NCI-H82 (cell line): ENCODE measurements at places on chromosomes 16 and 17.
A peak's percentile ranks its signal among the peaks of the same experiment; 100 is the strongest.

- no peak for DNase-seq
Measured at GRCh38 chr16:19841184-19841583, 43.5 kb downstream of the GPRC5B start.

GRCh38 chr16:61820820-61821219 lies 215.4 kb downstream of the CDH8 start:
- no peak for DNase-seq

GRCh38 chr17:38896346-38896954 lies 26.6 kb downstream of the LASP1 start:
- DNase-seq: peak; percentile 58

- peak; percentile 67 for DNase-seq
Measured at GRCh38 chr17:386141-386876, 33.7 kb upstream of the RPH3AL start.

DNA sequence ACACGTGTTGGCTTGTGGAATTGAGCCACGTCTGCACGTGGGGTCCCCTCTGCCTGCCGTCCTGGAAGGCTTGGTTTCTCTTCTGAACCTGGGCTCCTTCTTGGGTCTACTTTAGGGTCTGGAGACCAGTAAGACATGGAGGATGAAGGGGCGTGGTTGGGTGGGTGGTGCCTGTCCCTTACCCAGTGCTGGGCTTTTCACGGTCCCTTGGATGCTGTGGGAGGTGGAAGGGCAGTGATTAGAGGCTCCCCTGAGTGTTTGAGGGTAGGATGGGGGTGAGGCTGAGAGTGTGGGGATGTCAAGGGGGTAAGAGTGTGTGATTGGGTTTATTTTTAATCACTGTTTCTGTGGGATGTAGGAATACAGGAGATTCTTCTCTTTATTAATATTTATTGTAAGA lies 38.3 kb downstream of the MGAT5B start:
- DNase-seq: no peak

DNA sequence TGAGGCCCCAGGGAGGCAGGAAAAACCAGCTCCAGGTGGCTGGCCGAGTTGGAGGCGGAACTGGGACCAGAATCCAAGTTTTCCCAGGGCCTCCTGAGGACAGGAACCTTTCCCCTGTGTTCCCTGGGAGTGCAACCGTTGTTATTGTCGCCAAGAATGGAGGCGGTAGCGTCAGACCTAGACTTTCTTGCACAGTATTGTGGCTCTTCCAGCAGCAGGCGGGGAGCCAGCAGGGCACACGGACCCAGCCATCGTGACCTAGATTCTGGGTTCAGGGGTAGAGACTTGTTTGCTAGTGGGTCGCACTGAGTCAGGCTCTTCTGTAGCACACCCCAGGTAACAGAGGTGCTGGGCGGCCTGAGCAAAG lies 667 bp upstream of the KIF19 start:
- no peak for DNase-seq

DNA sequence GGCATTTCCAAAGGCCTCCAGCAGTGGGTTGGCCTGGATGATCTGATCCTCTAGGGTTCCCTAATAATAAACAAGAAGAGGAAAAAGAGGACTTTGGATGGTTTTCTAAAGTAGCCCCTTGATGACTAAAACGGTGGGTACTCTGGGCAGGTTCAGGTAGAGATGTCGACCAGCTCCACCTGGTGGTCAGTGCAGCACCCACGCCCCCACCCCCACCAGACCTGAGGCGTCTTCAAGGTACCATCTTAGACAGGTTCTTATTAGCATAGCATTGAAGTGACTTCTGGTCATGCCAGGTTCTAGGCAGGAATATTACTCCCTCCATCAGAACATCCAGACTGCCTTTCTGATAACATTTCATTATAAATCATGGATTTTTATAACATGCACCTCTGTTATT lies 15.0 kb downstream of the MYH13 start:
- peak; percentile 50 for DNase-seq

GRCh38 chr16:31519759-31520431 lies 7.8 kb upstream of the AHSP start:
- DNase-seq: no peak

DNA sequence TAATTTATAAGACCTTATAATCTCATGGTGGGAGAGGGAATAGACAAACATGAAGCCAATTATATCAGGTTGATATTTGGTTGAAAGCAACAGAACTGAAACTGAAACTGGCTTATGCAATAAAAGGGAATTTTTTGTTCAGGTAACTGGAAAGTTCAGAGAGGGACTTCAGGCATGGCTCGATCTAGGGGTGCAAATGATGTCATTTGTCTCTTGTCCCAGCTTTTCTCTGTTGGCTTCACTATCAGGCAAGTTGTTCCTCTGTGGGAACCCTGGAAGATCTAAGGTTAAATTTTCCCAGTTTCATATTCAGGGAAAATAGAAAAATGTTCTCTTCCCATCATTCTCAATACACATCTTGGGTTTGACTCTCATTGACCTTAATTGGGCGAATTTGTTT lies 59.8 kb downstream of the OTOA start:
- no peak for DNase-seq

GRCh38 chr17:75691801-75692626 lies 24.9 kb downstream of the SAP30BP start:
- no peak for DNase-seq

- DNase-seq: no peak
Measured at GRCh38 chr16:49277766-49278566, 3.7 kb downstream of the CBLN1 start.

- DNase-seq: no peak
Measured at GRCh38 chr17:46773221-46773605, 45.3 kb downstream of the WNT3 start.
